Astrocyte (in vitro differentiated cells and primary cell): ENCODE measurements at places on chromosomes 1 and 21. TPM values are rescaled to one million over a fixed set of nuclear protein-coding genes. Genes with fewer than 3 reads are reported as not detected.

Gene PRDM16
- total RNA-seq, result 0.43 and 1.5 TPM in 2 replicates

DNA sequence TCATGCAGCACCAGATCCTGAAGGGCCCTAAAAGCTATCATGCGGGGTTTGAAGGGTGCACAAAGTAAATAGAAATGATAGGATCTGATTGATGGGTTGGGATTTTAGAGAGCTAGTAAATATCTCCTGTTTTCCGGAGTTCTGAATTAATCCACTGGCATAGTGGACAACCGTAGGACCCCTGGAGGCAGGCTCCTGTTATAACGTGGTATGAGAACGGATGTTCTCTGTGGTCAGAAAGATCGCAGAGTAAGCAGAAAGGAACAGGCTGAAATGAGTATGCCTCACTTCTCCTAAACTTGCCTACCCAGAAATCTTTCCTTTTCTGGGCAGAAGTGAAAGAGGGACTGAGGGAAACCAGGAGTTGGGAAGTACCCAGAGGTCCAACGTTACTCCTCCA lies 470.8 kb downstream of the AJAP1 start:
- no peak overlapping the region for H3K27ac ChIP-seq
- DNase-seq, result no peak
- H3K4me1 ChIP-seq, result no peaks in the 10 kb centered on the region
- H3K4me3 ChIP-seq, result no peak overlapping the region

Gene LCE2A
- not detected in 2 replicates for total RNA-seq

Gene BRINP2
- total RNA-seq, result not detected in 2 replicates
